Fibroblast of skin of right biceps (primary cell): ENCODE measurements at places on chromosomes 5 and 9.

GRCh38 chr5:135631391-135631790 is 52.6 kb upstream of the CXCL14 start:
- no peak for DNase-seq

- DNase-seq: no peak
Observed at GRCh38 chr5:56426693-56427092, 193.6 kb upstream of the ANKRD55 start.

GRCh38 chr9:113594484-113595299 is 131.2 kb downstream of the RGS3 start:
- DNase-seq: no peak

- peak; percentile 49 for DNase-seq
Observed at GRCh38 chr5:36158144-36158543, 6.2 kb downstream of the SKP2 start.
